ENCODE measurements at places on chromosomes 12 and 14.

DNA sequence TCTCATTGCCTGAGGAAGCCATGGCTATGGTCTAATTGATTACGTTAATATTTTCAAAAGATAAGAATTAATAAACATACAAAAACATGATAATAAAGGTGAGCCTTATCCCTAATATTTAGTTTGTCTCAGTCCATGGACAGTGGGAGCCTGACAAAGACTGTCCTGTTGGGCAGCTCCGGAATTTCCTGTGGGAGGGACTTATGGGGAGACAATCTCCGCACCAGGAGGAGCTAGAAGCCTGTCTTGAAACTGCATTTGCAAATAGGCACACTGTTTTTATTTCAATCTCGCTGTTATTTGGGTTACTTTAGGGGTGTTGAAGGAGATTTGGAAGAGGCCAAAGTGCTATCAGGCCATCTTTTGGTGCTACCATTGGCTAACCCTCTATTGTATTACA, 50.8 kb upstream of the ZDHHC17 start:
- no peak for DNase-seq

- DNase-seq, result no peak
These were observed 316.2 kb downstream of the VRK1 start for GRCh38 chr14:97113339-97113738.

DNA sequence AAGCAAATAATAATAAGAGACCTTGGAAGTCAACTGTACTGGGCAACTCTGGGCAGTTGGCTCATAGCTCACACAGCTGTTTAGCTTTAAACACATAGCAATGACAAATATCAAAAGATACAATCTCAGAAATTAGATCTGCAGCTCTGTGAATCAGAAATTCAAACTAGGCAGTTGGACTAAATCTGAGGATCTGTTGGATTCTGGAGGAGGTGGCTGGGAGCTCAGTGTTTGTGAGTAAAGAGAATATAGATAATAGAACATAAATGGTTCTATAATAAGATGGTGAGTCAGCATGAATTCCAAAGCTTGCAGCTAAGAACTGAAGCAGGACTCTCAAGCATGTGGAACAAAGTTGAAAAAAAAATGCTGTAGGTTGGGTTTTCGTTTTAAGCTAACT, 1949.4 kb upstream of the SEL1L start:
- no peak for DNase-seq

GRCh38 chr12:91663310-91663709, 480.7 kb upstream of the DCN start:
- DNase-seq, result no peak

- DNase-seq, result no peak
These were observed 3.8 kb upstream of the GZMH start for GRCh38 chr14:24613241-24613640.

DNA sequence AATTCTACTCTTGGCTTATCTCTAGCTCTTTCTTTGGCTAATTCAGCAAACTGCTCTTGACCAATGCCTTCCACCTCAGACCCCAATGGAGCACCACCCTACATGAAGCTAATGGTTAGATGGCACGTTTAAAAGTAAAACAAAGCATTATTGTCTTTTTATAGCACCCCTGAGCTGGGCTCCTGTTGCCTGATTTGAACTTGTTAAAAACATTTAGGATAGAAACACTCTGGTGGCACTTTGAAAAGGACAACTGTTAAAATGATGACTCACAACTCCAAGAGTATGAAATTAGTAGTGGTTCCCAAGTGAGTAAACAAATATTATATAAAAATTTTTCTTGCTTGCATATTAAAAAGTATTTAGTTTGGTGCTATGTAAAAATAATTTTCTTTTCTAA, 299.6 kb upstream of the DCN start:
- DNase-seq, result no peak

- peak; percentile 11 for DNase-seq
These were observed 35.7 kb upstream of the ATP2A2 start for GRCh38 chr12:110245369-110245772.

- DNase-seq, result no peak
These were observed 235.0 kb downstream of the CRADD start for GRCh38 chr12:93912086-93912733.

DNA sequence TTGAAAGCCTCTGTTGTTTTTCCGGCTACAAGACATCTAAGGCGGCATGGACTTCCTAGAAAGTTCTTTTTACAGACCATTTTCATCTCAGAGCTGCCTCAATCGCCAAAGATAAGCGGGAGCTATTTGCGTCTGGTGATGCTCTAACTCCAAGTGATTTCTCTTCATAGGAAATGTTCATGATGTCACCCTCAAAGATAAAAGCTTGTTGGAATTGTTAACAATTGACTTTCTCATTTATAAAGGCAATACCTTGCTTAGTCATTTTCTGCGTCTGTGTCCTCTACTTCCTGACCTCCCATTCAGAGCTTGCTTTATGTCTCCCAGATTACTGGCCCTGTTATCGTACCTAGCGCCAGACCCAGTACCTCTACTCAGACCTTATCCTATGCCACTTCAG, 259.0 kb upstream of the G2E3 start:
- DNase-seq, result no peak

- no peak for DNase-seq
These were observed 28.3 kb downstream of the ATF7IP start for GRCh38 chr12:14393751-14394150.

- no peak for DNase-seq
These were observed 31.0 kb upstream of the TMTC2 start for GRCh38 chr12:82655751-82656150.

- DNase-seq, result no peak
These were observed at the start of gene SH2B3 for GRCh38 chr12:111405859-111406473. Gene SH2B3 (plus strand): TSS chr12:111405923. CDS start chr12:111418146, 12,223 bp downstream.

DNA sequence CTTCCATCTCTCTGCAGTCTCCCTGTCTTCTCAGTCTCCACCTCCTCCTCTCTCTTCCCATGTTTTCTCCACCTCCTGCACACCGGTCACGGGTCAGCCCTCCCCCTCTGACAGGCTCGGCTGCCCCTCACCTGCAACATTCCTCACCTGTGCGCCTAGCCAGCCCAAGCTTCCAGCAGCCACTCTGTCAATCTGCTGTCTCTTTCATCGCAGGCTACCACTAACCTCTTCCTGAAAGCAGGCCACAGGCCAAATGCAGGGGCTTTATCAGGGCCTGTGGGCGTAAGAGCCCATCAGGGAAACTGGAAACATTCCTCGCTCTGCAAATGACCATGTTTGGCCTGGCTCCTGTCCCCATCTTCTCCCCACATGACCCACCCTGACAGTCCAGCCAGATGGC, 34.5 kb downstream of the CMKLR1 start:
- no peak for DNase-seq

DNA sequence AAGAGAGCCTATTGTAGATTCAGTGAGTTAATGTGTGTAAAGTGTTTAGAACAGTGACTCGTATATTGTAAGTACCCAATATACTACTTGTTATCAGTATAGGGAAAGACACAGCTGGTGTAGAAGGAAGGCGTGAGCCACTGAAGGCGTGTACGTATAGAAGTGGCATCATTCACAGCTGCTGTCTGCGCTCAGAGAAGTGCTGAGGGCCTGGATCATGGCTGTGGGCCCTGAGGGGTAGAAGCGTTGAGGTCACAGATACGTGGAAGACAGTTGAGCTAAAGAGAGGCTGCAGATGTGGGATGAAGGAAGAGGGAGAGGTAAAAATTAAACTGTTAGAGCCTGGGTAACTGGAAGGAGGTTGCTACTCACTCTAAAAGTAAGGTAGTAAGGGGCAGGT, 5.9 kb downstream of the C12orf75 start:
- DNase-seq, result no peak

DNA sequence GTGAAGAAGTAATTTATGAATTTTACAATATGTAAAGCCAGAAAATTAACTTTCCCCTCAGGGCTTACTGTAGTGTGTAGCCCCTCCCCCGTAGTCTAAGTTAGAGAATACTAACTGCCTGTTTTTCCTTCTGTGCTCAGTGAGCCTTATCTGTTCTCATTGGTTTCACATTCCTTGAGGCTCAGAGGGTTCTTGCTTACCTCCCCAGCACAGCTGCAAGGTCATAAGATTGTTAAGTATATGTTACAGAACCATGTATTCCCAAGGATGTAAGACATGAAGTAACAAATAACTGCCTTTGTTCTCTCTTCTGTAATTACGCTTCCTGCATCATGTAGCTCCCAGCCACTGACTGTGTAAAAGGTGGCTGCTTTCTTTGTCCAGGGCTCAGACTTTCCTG, 1351.1 kb downstream of the TMEM121 start:
- DNase-seq, result no peak

GRCh38 chr12:32589165-32589865, 89.8 kb upstream of the DNM1L start:
- DNase-seq, result no peak

GRCh38 chr12:128394137-128394536, 127.2 kb downstream of the TMEM132C start:
- DNase-seq, result no peak

GRCh38 chr14:69699748-69700303, 67.1 kb upstream of the SRSF5 start:
- DNase-seq, result no peak

DNA sequence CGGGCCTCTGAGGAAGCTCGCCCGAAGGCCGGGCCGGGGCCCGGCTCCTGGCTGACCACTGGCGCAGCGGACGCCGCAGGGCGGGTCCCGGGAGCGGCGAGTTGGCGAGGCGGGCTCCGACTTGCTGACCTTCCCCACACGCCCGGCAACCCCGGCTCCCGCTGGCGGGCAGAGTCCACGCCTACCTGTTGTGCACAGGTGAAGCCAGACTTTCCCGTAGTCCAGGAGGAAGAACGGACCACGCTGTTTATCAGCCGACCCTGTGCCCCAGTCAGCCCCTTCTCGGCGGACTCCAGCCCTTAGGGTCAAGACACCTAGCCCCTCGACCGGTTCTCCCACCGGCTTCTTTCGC, 407 bp downstream of the HEATR5A start:
- DNase-seq, result peak; percentile 28

DNA sequence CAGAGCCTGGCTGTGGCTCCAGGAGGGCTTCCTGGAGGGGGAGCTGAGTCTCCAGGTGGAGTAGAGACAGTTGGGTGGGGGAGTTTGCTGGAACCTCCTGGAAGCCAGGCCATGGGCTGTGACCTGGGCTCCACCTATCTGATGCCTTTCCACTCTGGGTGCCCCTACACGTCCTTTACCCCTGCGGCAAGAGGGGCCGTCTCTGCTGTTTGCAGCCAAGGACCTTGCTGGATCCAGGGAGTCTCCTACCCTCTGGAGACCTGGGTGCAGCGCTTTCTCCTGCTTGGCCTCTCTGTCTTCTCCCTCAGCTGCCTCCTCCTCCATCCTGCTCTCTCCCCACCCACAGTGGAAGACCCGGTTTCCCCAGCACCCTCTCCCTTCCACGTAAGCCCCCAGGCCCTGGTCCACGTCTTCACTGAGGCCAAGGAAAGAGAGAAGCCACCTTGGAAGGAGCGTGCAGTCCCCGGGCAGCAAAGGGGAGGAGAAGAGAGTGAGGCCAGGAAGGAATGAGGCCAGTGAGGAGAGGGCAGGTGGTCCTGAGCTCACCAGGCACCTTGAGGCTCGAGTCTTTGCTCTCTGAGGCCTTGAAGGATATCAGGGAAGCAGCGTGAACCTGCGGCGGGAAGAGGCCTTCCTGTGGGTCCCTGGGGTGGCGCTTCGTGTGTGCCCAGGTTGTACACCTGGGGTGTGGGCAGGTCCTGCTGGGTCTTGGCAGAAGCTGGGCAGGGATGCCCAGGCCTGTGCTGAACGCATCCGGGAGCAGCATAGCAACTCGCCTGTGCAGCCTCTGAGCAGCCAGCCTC, 294.3 kb upstream of the RTL1 start:
- DNase-seq, result no peak

- no peak for DNase-seq
These were observed 458.7 kb downstream of the TMTC2 start for GRCh38 chr12:83145325-83145840.

- no peak for DNase-seq
These were observed at the start of gene GPR135 for GRCh38 chr14:59465316-59466135. Gene GPR135 (minus strand): TSS chr14:59465380. CDS start chr14:59465226, 154 bp downstream.

DNA sequence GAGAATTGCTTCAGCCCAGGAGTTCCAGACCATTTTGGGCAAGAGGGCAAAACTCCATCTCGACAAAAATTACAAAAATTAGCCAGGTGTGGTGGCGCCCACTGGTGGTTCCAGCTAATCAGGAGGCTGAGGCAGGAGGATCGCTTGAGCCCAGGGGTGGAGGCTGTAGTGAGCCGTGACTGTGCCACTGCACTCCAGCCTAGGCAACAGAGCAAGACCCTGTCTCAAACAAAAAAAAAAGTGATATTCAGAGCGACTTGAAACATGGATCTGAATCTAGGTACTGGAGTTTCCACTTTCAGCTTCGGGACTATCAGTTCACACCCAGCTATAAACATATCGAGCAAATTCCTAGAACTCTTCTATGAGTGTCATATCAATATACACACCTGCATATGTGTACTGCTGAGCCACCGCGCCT, 16.3 kb upstream of the RNF34 start:
- no peak for DNase-seq

GRCh38 chr12:46507766-46508165, 135.2 kb upstream of the SLC38A2 start:
- DNase-seq, result no peak

DNA sequence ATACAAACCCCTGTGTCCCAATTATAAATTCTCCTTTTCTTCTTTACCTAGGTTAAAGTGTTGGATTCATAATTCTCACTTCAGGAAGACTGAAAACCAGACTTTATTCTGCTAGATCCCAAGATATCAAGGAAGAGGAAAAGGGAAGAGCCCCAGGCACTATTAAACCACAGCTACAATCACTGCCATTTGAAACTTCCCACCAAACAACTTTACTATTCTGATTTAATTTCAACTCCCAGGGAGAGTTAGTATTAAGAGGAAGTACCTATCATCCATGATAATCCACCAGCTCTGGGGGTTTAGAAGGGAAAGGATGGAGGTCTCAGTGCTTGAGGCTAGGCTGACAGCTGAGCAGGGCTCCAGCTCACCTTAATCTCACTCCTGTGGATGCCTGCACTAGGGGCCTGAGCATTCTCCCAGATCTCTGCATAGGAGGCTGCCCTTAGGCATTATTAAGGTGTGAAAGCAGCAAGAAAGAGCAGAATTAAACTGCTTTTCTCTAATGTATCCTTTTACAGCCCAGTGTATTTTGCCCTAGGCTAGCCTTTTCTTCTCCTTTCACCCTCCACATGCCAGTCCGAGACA, 52.9 kb downstream of the MYF5 start:
- no peak for DNase-seq

DNA sequence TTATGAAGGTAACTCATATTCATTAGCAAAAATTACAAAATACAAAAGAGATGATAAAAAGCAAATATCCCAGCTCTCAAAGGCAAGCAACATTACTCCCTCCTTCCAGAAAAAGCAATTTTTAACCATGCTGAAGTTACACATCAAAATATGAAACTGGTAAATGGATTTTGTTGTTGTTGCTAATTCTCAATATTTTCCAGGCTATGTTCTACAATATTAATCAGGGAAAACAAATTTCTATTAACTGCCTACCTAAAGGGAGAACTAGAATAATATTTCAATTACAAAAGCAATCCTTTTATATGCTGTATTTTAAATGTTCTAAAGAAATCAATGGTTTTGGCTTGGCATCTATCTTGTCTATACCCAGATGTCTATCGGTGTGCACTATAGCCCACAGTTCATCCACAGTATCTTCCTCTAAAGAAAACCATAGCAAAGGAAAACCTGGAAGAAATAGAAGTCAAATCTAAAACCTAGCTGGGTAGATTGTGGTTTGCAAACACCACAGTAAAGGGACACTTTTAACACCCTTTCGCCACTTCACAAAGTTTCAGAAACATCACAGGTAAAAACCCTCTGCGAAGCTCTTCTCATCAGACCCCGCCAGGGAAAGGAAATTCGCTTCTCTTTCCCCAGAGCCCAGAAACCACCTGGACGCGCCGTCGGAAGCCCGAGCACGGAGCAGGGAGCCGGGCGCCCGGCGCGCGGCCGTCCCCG, 32.0 kb downstream of the TC2N start:
- DNase-seq, result no peak
